ENCODE measurements at places on chromosomes 4 and X.

- H3K27ac ChIP-seq, result no peak overlapping the region
- H3K36me3 ChIP-seq, result no peaks in the 10 kb centered on the region
- DNase-seq, result no peak
Observed at GRCh38 chr4:13481569-13481968, 2.6 kb downstream of the RAB28 start.

DNA sequence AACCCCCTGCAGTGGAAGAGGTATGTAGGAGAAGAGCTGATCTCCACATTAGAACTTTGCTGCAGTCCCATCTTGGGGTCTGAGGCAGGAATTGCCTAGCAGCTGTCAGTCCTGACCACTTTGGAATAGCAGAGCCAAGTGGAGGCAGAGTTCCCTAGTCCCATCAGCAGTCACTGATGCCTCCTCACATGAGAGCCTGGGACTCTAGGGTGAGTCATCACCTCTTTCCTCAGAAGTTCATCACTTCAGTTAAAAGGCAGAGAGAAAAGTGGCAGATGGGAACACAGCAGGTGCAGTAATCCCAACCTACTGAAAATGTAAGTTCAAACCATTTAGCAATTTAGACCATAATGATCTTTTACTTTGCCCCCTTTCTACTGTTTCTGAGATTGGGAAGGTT, 73.9 kb upstream of the MED14 start:
- no peak overlapping the region for H3K27ac ChIP-seq
- H3K27me3 ChIP-seq, result no peaks in the 10 kb centered on the region
- no peak overlapping the region for H3K4me3 ChIP-seq
- no peak for DNase-seq

DNA sequence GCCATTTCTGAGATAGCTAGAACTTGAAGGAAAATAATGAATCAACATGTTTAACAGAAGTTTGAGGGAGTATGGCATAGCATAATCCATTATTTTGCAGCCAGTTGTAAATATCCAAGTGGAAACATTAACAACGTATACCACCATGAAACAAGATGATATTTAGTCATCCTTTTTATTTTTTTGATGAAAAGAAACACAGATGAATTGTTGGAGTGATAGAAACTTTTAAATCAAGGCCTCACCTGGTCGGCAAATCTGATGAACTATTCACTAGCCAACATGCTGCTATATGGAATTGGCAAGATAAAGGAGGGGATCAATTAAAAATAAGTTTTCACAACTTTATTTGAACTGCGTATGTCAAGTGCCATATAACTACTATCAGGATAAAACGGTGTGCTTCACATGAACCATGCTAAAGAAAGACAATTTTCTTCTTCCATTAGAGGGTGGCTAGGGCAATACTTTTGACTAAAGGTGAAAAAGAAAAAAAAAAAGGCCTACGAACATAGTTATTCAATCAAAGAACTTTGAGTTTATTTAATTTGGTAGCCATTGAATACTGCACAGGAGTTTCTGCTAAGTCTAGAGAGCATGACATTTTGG, 510.7 kb downstream of the SPOCK3 start:
- H3K27me3 ChIP-seq, result no peaks in the 10 kb centered on the region
- H3K27ac ChIP-seq, result no peak overlapping the region
- H3K4me1 ChIP-seq, result no peaks in the 10 kb centered on the region
- DNase-seq, result no peak
- no peaks in the 10 kb centered on the region for H3K36me3 ChIP-seq
- H3K4me3 ChIP-seq, result no peak overlapping the region

GRCh38 chrX:140164391-140164790, 199.1 kb upstream of the CXorf66 start:
- no peak overlapping the region for H3K4me3 ChIP-seq
- no peak overlapping the region for H3K27ac ChIP-seq
- no peaks in the 10 kb centered on the region for H3K36me3 ChIP-seq
- DNase-seq, result no peak
- no peaks in the 10 kb centered on the region for H3K4me1 ChIP-seq

DNA sequence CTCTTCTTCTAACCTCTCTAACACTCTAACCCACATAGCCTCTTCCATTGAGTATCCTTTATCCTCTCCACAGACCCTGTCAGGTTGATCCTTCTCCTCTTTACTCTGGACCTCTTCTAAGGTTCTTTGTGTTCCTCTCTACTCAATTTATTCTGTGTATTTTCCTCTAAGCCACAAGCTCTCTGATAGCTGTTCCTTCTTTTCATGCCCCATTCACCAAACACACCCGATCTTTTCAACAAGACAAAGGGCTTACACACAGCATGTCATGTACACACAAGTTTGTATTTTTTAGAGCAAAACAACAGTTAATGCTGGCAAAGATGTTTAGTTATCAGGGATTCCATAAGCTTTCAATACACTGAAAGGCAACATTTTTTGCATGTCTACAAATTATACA, 1.9 kb downstream of the SPIN2B start:
- no peak overlapping the region for H3K4me3 ChIP-seq
- no peaks in the 10 kb centered on the region for H3K27me3 ChIP-seq
- no peaks in the 10 kb centered on the region for H3K36me3 ChIP-seq
- H3K4me1 ChIP-seq, result no peaks in the 10 kb centered on the region

GRCh38 chrX:3638280-3638873, 75.1 kb downstream of the PRKX start:
- no peaks in the 10 kb centered on the region for H3K4me1 ChIP-seq
- no peak overlapping the region for H3K4me3 ChIP-seq
- H3K36me3 ChIP-seq, result no peaks in the 10 kb centered on the region

GRCh38 chrX:312621-313331, 5.8 kb downstream of the GTPBP6 start:
- no peak overlapping the region for H3K4me3 ChIP-seq
- peaks cover 60% of the 10 kb centered on the region for H3K36me3 ChIP-seq
- no peak overlapping the region for H3K27ac ChIP-seq
- DNase-seq, result no peak
- no peaks in the 10 kb centered on the region for H3K4me1 ChIP-seq
- no peaks in the 10 kb centered on the region for H3K27me3 ChIP-seq

DNA sequence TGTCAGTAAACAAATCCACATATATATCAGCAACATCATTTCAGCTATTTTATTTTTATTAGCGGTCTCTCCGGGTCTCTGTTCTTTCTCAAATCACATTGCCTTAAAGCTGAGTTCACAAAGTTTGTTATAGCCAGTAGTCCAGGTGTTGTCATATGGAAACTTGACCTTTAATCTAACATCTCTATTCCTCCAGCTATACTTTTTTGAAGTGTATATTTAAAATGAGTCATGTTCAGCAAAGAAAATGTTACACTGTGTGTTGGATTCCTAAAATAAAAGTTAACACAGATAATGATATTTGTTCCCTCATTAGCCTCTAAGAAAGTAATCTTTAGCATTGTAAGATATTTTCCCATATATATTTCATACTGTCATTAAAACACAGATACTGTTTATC, 63.6 kb downstream of the SMARCAD1 start:
- no peak overlapping the region for H3K27ac ChIP-seq
- no peaks in the 10 kb centered on the region for H3K4me1 ChIP-seq
- peaks cover 26% of the 10 kb centered on the region for H3K36me3 ChIP-seq
- H3K27me3 ChIP-seq, result no peaks in the 10 kb centered on the region

DNA sequence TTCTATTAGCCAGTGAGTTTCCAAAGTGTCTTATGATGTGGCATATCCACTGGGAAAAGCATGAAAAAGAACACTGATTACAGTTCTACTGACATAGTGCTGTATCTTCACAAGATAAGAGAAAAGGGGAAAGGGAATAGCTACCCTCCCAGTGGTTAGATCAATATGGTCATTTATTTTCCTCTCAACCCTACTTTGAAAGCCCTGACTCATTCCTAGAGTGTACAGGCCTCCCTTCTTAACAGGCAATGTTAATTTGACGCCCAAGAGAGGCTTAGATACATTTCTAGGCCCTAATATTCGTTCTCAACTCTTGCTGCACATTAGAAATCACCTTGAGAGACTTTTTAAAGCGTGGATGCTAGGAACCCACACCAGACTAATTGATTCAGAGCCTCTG, 20.4 kb upstream of the BRS3 start:
- no peaks in the 10 kb centered on the region for H3K36me3 ChIP-seq
- DNase-seq, result no peak
- H3K27me3 ChIP-seq, result no peaks in the 10 kb centered on the region
- H3K4me3 ChIP-seq, result no peak overlapping the region

DNA sequence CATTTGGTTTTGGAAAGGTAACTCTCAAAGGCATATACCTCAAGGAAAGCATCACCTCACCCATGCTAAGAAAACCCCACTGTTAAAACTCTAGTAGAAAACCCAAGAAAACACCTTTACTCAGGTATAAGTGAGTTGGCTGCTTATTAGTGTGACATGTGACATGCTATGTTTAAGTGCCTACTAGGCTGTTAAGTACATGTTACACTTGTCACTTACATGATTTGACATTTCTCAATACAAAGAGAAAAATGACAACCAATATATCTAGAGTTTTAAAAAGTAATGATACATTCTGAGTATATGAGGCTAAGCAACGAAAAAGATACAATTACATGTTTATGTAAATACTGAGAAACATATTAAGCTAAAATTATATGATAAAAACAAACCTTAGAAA, 1548.3 kb upstream of the TENM3 start:
- no peak overlapping the region for H3K4me3 ChIP-seq
- no peaks in the 10 kb centered on the region for H3K27me3 ChIP-seq
- H3K27ac ChIP-seq, result no peak overlapping the region

- H3K27me3 ChIP-seq, result no peaks in the 10 kb centered on the region
- H3K4me3 ChIP-seq, result no peak overlapping the region
- no peaks in the 10 kb centered on the region for H3K36me3 ChIP-seq
- no peak overlapping the region for H3K27ac ChIP-seq
- no peak for DNase-seq
Observed at GRCh38 chrX:15167826-15168225, 102.1 kb downstream of the ASB9 start.

DNA sequence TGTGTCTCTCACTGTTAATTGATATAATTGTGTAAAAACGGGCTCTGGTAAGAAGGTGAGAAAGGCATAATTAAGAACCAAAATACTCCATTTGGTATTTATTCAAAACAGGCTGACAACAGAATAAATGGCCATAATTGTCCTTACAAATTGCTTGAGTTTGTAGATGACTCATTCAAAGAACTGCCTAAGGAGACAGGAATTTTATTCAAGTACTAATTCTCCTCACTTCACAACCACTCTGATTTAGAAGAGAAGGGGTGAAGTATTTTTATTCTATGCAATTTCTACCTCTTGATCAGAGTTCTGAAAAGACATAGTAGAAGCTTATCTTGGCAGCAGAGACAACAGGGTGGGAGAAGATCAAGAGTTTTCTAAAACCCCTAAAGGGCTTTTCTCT, 43.1 kb downstream of the ATP11C start:
- H3K27me3 ChIP-seq, result no peaks in the 10 kb centered on the region
- H3K36me3 ChIP-seq, result no peaks in the 10 kb centered on the region
- H3K27ac ChIP-seq, result no peak overlapping the region
- H3K4me3 ChIP-seq, result no peak overlapping the region

DNA sequence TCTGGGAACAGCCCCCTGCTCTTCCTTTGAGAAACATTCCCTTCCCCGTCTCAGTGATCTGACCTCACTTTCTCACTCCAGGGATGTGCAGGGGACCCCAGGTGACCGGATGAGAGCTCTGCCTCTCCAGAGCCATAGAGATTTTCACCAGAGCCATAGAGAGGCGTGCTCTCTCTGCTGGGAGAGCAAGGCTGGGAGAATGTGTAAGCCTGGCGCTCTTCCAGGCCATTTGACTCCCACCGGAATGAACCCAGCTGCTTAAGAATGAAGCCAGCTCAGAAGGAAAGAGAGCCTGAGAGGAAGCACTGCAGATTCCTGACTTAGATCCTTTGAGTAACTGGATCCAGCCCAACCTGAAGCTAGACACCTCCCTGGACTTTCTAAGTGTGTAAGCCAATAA, 106.4 kb downstream of the DHX15 start:
- H3K36me3 ChIP-seq, result no peaks in the 10 kb centered on the region
- H3K27ac ChIP-seq, result no peak overlapping the region
- no peak overlapping the region for H3K4me3 ChIP-seq
- peaks cover 20% of the 10 kb centered on the region for H3K27me3 ChIP-seq
- DNase-seq, result no peak
- H3K4me1 ChIP-seq, result 0 out of 2 replicates have a peak, but pooled peaks cover 4% of the 10 kb centered on the region

DNA sequence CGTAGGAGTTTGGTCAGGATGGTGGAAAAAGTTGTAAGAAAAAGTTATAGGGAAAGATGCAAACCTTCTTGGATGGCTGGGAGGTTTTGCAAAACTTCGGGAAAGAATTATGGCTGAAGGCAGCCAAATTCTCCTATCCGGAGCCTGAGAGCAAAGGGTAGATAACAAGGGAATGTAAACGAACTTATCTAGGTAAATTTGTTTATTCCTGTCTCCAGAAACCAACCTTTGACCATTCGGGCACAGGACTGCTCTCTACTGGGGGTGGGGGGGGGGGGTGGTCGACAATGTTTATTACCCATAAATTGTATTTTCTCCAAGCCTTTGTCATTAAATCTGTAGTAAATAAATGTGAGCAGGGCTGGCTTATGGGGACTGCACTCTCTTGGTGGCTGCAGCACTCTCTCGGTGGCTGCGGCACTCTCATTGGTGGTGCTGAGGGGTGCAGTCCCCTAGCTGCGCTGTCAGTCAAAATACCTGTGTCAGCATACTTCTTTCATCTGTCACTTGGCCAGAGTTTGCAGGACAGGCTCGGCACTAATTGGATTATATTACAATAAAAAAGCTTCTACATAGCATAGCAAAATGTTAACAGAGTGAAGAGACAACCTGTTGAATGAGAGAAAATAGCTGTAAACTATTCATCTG, 827.8 kb downstream of the SH3BGRL start:
- DNase-seq, result no peak
- no peak overlapping the region for H3K27ac ChIP-seq
- no peak overlapping the region for H3K4me3 ChIP-seq
- H3K36me3 ChIP-seq, result no peaks in the 10 kb centered on the region
- no peaks in the 10 kb centered on the region for H3K4me1 ChIP-seq

DNA sequence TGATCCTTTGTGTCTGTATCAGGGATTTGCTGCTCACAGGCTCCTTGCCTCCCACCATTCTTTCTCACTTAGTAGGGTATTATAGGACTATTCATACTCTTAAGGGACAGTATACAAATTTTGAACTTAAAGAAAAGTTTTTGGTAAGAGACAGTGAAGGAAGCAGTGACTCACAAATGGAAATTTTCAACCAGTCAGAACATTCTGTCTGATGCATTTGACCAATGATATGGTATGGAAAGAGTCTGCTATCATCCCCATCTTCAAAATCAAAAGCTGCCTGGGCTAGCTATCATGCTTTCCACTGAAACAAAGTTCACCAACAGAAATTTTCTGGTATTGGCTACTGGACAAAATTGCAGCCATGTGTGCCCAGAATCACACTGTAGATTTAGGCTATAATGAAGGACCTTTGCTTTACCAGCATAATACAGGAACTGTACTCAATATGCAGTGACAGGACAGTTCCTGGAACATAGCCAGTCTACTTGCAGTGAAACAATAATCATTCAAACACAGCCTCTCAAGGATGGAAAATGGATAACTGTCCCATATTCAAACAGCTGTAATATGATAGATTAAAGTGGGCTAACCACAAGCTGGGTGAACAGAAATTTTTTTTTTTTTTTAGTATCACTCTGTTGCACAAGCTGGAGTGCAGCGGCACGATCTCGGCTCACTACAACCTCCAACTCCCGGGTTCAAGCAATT, 109.0 kb upstream of the ACSL4 start:
- DNase-seq, result no peak
- no peak overlapping the region for H3K27ac ChIP-seq
- H3K36me3 ChIP-seq, result no peaks in the 10 kb centered on the region
- peaks cover 59% of the 10 kb centered on the region for H3K4me1 ChIP-seq
- H3K4me3 ChIP-seq, result no peak overlapping the region
- no peaks in the 10 kb centered on the region for H3K27me3 ChIP-seq
